ENCODE measurements at places on chromosomes 16 and 17.

GRCh38 chr16:13529193-13529982, 390.6 kb upstream of the ERCC4 start:
- no peak for DNase-seq

DNA sequence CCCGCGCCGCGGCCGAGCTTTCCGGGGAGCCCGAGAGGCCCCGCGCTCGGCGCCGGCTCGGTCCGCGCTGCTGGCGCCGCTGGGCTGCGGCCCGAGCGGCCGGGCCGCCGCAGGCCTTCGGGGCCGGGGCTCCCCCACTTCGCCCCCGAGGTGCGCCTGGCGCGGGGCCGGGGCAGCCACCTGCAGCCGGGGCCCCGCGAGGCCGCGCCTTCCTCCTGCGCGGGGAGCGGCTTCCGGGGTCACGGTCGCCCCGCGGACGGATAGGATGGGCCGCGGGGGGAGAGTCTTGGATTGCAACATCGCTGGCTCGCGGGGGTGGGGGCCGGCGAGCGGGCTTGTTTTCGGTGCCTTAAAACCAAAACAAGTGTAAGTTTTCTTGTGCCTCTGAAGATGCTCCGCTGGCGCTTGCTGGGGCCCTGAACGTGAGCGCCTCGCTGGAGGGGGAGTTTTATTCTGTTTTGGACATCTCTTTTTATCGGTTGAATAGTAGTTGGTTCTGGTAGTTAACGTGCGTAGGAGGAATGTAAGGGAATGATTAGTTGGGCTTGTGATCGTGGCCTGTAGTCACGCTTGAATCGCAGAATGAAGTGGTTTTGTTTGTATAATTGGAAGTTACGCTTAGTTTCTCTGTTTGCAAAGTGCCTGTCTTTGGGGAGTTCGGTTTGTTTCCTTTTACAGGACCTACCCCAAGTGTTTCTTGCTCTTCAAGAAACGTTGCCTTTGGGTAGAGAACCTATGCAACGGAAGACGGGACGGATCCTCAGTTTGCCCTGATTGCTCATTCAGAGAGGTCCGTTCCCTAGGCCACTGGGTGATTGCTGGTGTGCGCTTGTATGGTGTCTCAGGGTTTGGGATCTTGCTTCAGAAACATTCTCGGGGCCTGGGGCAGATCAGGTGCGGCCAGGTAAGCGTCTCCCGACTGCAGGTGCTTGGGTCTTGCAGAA, 724 bp downstream of the UBE2I start:
- DNase-seq: peak; percentile 59

DNA sequence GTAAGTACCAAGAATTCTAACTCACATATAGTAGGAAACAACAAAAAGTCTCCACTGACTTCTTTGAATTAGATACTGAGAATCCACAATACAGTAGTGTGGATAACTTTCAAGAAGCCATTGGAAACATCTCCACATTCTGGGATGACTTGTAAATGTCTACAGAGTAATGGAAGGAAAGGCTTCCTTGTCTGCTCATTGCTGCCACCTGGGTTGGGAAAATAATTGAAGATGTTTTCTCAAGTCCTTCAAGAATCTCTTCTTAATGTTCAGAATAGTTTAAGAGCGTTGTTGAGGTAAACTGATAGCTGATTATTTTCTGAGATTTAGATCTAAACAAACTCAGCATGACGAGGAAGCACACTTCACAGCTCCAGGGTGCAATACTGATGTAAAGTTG, 14.0 kb downstream of the CPSF4L start:
- no peak for DNase-seq

GRCh38 chr17:11514981-11515680, 83.1 kb upstream of the DNAH9 start:
- no peak for DNase-seq

GRCh38 chr16:14445937-14446715, 183.9 kb downstream of the PARN start:
- no peak for DNase-seq

DNA sequence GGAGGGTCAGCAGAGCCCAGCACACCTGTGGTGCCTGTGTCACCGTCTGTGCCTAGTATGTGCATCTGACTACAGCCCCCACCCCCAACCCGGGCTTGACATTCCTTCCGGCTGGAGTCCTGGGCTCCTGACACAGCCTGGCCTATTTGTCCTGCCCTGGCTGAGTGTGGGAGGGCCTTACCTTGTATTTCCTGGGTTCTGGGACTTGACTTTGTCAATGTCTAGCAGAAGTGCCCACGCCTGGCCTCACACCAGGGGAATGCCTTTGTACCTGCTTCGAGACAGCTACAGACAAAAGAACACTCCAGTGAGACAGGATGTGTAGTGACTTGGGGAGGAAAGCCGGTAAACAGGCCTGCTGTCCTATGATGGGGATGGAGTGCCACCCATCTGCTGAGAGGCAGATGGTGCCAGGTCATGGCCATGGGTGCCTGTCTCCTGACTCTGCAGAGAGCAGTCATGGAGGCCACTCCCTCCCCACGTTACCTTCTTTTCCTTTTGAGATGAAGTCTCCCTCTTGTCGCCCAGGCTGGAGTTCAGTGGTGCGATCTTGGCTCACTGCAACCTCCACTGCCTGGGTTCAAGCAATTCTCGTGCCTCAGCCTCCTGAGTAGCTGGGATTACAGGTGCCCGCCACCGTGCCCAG, 42.8 kb downstream of the TNFRSF13B start:
- no peak for DNase-seq

- no peak for DNase-seq
These were observed 18.7 kb upstream of the OR3A1 start for GRCh38 chr17:3316836-3317235.

DNA sequence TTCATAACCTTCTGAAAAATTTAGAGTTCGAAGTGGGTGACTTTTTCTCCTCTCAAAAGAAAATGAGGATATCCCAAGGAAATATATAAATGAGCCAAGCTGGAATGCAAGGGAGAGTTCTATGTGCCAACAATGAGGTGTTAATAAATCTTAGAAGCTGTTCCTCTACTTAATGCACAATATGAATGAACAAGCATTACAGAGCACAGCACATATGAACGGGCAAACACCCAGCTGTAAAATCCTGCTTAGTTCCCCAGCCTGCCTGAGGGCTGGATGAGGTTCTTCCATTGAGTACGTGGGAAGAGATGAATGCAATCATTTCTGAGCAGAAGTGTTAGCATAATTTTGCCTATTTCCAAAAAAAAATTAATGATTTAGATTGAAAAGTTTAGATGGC, 58.1 kb downstream of the WDR59 start:
- no peak for DNase-seq

GRCh38 chr16:2292221-2292620, 24.3 kb upstream of the RNPS1 start:
- DNase-seq: no peak

GRCh38 chr16:89993971-89994370, 25.3 kb downstream of the DBNDD1 start:
- DNase-seq: no peak

DNA sequence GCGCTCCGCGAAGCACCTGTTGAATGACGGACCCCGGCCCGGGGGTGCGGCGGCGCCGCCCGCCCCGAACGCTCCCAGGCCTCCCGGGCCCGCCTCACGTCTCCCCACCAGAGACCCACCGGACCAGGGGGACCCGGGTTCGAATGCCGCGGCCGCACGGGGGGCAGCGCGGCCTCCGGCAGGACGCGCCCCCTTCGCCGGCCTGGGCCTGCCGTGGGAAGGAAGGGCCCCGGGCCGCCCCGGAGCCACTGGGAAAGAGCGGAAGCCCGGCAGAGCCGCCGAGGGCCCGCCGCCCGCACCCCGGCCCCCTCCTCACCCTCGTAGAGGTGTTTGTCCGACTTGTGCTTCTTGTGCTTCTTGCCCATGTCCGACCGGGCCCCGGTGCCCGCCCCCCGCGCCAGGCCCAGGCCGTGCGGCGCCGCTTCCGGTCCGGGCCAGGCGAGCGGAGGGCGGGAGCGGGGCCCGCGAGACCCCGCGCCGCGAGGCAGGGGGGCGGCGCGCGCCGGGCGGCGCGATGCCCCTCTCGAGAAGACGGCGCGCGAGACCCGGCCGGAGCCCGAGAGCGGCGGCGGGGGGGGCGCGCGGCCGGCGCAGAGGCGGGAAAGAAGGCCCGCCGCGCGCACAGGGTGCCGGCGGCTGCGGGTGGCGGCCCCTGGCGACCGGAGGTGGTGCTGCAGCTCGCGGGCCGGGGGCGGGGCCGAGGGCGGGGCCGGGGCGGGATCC, at the start of gene BRD7:
Gene BRD7, minus strand, starts transcription at position 579 of the 723 bp plus-strand sequence. Its CDS starts 214 bp downstream, at position 365.
- DNase-seq: peak; percentile 75

- no peak for DNase-seq
These were observed 236.0 kb downstream of the IRF8 start for GRCh38 chr16:86134802-86135461.

GRCh38 chr16:57186872-57187854, 1.0 kb downstream of the RSPRY1 start:
- DNase-seq: peak; percentile 49

GRCh38 chr17:82419540-82419939, 1.2 kb upstream of the OGFOD3 start:
- DNase-seq: no peak

DNA sequence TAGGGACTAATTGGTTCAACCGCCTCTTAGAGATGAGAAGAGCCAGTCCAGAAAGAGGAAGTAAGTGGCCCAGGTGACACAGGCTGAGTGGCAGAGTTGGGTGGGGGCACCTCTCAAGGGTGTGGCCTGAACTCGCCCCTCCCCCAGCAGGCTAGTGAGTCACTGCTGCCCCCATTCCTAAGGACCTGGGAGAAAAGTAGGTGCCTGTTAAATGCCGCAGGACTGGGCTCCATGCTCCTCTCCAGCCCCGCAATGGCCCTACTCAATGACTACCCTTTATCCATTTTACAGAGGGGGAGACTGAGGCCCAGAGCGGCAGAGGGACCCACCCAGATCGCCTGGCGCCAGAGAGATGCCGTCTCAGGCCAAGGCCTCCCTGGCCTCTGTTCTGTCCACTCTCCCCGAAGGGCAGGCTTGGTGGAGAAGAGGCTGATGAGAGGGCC, 8.1 kb downstream of the TMEM235 start:
- DNase-seq: no peak

DNA sequence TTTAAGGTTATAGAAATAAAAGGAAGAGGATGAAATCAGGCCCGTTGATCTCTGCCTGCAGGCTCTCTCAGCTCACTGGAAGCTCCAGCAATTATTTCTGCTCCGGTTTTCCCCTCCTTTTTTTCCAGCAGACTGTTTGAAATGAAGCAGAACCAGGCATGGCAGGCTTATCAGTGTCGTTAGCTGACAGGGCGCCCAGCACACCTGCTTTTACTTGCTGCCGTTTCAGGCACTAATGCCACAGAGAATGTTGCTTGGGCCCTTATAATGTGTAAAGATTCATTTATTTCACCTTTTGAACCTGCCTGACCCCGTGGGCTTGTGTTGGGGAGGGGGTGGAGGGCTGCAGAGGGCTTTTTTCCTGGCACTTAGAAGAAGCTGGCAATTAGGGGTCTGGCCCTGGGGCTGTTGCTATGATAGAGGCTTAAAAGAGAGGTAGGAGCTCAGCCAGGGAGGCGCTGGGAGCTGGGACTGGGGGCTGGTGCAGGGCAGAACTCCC, 108.1 kb downstream of the IRX3 start:
- DNase-seq: no peak

DNA sequence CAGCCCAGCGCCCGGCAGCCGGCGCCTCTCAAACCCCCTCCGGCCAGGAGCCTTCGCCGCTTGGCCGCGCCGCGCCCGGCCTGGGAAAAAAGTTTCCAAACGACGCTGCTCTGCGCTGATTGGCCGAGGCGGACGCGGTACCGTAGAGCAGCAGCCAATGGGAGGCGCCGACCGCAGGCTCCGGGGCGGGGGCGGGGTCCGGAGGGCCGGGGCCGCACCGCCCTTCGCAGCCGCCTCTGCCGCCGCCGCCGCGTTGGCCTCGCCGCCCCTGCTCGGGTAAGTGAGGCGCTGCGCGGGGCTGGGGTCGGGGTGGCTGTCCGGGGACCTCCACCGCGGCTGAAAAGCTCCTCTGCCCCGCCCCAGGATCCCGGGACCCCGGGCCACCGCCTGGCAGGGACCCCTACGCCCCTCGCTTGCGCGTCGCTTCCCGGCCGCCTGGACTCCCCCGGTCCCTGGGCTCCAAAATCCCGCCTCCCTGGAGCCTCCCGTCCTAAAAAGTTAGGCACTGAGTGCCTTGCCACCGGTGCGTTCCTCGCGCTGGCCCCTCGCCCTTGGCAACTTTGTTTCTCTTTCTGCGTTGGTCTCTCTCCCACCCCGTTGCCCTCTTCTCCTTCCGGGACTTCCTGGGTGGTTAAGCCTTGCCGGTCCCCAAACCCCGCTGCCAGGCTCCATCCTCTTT, at the start of gene NDE1:
Gene NDE1, plus strand, starts transcription at position 227 of the 679 bp plus-strand sequence. CDS start 14,534 bp downstream, outside the sequence.
- DNase-seq: peak; percentile 92

DNA sequence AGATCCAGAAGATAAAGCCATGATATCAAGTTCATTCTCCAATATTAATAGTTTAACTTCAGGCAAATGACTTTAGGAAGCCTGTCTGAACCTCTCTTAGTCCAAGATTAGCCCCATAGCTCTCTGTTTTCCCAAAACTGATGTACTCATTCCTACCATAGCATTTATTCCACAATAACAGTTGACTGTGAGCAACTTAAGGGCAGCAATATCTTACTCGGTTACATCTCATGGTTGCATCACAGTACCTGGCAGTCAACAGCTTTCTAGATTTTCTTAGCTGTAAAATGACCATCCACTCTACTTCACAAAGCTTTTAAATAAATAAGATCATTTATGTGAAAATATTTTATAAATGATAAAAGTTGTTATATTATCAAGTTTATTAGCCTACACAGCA, 58.2 kb upstream of the STAC2 start:
- no peak for DNase-seq

- no peak for DNase-seq
These were observed 19.0 kb downstream of the MED24 start for GRCh38 chr17:40035162-40035559.

GRCh38 chr16:1613211-1613622, 1.1 kb downstream of the CRAMP1 start:
- no peak for DNase-seq

- no peak for DNase-seq
These were observed 59.3 kb downstream of the TMEM100 start for GRCh38 chr17:55663400-55663799.

DNA sequence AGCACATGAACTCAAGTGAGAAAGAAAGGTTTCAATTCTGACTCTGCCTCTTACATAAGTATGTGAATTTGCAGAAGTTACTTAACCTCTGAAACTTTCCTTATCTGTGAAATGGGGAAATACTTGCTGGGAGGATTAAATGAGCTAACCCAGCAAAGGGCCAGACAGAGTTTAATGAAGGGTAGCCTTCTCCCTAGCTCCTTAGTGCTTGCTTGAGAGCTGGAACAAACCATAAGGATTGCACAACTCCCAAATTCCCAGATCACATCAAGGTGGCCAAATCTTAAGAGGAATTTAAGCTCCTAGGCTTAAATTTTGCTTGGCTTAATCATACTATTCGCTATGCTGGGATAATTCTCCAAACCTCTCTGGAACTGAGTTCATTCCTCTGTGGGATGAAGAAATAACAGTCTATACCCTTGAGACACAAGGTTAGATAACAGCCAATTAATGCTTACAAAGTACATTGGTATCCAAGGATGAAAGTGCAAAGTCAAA, 11.8 kb upstream of the WSB1 start:
- DNase-seq: no peak

- no peak for DNase-seq
These were observed 4.2 kb upstream of the GPRC5B start for GRCh38 chr16:19888834-19889233.

- no peak for DNase-seq
These were observed 23.8 kb upstream of the KCNJ12 start for GRCh38 chr17:21352221-21352980.

GRCh38 chr16:50603206-50604064, 55.2 kb downstream of the NKD1 start:
- DNase-seq: no peak
